ENCODE measurements at places on chromosomes 1 and 21. TPM values are rescaled to one million over a fixed set of nuclear protein-coding genes. Genes with fewer than 3 reads are reported as not detected.
A peak's percentile ranks its signal among the peaks of the same experiment; 100 is the strongest.

Gene GUCA2B
- total RNA-seq: not detected

- no peak for DNase-seq
Measured at GRCh38 chr1:172154551-172154950, 265.9 kb upstream of the C1orf105 start.

DNA sequence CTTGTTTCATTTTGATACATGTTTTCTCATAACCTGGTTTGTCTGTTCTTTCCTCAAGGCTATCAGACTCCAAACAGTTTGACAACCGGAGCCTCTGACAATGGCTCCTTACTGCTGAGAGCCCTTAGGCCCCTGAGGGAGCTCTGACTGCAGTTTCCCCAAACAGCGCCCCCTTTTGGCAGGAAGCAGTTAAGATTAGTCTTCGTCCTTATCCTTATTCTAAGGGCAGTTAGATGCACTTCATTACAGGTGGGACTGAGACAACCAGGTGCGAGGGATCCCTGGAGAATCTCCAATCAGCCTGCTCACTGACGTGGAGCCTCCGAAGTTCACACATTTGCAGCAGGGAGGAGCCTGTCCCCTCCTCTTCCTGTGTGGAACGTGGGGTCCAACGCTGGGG lies 393.1 kb downstream of the BRINP3 start:
- no peak for DNase-seq

GRCh38 chr1:186609183-186609582 lies 71.0 kb downstream of the PTGS2 start:
- no peak for DNase-seq

DNA sequence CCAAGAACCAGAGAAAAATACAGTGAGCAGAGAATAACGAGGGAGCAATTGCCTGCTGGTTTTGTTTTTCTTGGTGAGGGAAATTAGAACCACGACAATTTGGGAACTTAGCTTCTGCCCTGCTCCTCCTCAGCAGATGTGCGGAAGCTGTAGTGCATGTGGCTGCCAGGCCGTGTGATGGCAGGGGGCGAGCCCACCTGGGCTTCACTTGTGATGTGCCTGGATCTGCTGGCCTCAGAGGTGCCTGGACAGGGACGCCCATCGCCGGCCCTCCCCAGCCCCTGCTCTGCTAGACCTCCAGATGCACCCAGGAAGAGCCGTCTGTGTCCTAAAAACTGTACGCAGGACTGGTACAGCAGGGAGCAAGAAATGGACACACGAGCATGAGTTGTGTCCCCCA lies 28.5 kb upstream of the C1orf174 start:
- no peak for DNase-seq

- DNase-seq: no peak
Measured at GRCh38 chr21:29164323-29164942, 34.0 kb downstream of the MAP3K7CL start.

DNA sequence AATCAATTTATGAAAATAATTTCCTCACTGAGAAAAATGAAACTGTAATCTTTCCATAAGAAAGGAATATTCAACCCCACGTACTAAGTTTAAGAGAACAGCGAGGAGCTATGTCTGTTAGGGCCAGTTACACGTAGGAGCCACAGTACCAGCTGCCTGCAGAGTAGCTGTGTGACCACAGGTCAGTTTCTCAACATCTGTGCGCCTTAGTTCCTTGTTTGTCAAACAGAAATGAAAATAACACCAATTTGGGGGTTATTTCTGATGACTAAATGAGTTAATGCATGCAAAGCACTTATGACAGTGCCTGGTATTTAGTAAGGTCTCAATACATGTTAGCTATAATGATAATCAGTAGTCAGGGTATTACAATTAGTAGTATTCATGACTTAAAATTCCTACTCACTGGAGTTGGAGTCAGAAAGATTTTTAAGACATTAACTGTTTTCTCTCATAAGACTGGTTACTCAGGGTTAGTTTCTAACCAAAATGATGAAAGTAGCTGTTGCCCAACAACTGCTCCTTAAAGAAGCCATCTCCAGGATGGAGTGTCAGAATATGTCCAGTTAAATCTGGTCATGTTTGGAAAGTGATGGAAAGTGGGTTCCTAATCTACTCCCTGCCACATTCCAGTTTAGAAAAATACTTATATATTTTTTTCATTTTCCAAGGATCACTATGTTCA lies 85.8 kb upstream of the ZNF648 start:
- no peak for DNase-seq

- no peak for DNase-seq
Measured at GRCh38 chr1:19979494-19979977, at the start of gene PLA2G2A. Gene PLA2G2A, minus strand, starts transcription at chr1:19979618. Its CDS starts 845 bp downstream, at chr1:19978773.

GRCh38 chr1:109759513-109760334 lies 4.0 kb downstream of the EPS8L3 start:
- DNase-seq: peak; percentile 10

GRCh38 chr1:97091263-97091662 lies 369.7 kb downstream of the PTBP2 start:
- DNase-seq: no peak
